ENCODE measurements at places on chromosomes 3 and 15. TPM values are rescaled to one million over a fixed set of nuclear protein-coding genes. Genes with fewer than 3 reads are reported as not detected.

DNA sequence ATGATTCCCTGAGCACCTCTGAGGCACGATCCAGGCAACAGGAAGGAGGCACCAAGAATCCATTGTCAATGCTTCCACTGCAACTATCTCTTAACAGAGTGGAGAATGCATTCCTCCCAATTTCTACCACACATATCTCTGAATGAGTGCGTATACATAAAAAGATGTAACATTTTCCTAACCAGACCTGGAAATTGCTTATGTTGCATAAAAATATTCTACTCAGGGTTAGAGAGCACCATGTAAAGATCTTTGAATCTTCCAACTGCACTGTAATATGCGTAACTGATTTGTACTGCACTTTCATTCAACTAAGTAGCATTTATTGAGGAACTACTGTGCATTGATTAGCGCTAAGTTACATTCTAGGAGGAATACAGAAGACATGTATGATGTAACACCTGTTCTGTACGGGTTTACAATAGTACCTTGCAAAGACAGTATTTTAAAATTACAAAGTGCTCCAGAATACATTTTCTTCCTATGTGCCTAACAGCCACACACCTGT lies 237.8 kb downstream of the EBLN2 start:
- H3K27me3 ChIP-seq, result peaks cover 16% of the 10 kb centered on the region
- no peak for DNase-seq
- H3K4me3 ChIP-seq, result no peak overlapping the region

DNA sequence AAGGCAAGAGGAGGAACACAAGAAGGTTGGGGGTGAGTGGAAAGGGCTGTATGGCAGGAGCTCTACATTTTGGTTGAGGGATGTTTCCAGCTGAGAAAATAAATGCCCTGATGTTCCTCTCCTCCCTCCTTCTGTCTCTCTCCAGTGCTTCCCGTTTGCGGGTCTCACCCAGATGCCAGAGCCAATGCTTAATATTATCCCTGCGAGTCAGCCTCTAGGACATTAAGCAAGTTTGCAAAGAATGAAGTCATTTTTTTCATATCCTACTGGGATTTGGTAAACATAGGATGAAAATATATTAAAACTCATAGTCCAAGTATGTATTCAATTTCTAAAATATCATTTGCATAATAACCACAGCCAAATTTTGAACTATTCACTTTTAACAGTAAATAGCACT lies 295.9 kb downstream of the CADM2 start:
- H3K27ac ChIP-seq, result no peak overlapping the region
- H3K4me3 ChIP-seq, result no peak overlapping the region
- no peaks in the 10 kb centered on the region for H3K36me3 ChIP-seq
- H3K27me3 ChIP-seq, result no peaks in the 10 kb centered on the region
- peaks cover 5% of the 10 kb centered on the region for H3K4me1 ChIP-seq
- no peak for DNase-seq

Gene UBR1
- total RNA-seq, result 38.1 TPM

GRCh38 chr3:42308651-42309050 lies 42.7 kb upstream of the CCK start:
- H3K36me3 ChIP-seq, result no peaks in the 10 kb centered on the region
- DNase-seq, result no peak
- no peaks in the 10 kb centered on the region for H3K4me1 ChIP-seq
- no peak overlapping the region for H3K27ac ChIP-seq

GRCh38 chr3:40584625-40585189 lies 59.9 kb downstream of the ZNF621 start:
- peaks cover 46% of the 10 kb centered on the region for H3K27me3 ChIP-seq
- DNase-seq, result peak; percentile 87
- H3K4me1 ChIP-seq, result peaks cover 13% of the 10 kb centered on the region
- H3K27ac ChIP-seq, result no peak overlapping the region
- H3K36me3 ChIP-seq, result no peaks in the 10 kb centered on the region

- H3K4me3 ChIP-seq, result no peak overlapping the region
- no peak overlapping the region for H3K27ac ChIP-seq
- H3K27me3 ChIP-seq, result peaks cover 5% of the 10 kb centered on the region
- no peak for DNase-seq
- peaks cover 2% of the 10 kb centered on the region for H3K4me1 ChIP-seq
Measured at GRCh38 chr3:31077021-31077601, 182.7 kb upstream of the GADL1 start.

DNA sequence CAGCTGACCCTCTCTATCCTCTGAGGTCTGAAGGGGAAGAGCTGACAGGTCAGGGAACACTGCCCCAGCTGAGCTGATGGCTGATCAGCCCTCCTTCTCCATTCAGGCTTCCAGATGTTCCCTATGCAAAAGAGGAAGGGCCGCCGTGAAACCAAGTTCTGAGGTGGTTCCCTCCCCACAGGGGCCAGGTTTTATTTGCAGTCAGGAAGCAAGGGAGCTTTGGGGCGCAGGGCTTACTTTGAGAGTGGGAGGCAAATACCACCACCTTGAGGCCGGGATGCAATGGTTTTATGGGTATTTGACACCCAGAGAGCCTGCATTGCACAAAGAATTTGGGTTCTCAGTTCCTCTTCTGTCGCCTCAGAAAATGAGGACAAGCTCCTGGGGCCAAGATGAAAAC lies 186.9 kb downstream of the ARRDC4 start:
- H3K4me1 ChIP-seq, result no peaks in the 10 kb centered on the region
- H3K27ac ChIP-seq, result no peak overlapping the region
- DNase-seq, result no peak
- no peaks in the 10 kb centered on the region for H3K36me3 ChIP-seq
- H3K4me3 ChIP-seq, result no peak overlapping the region

DNA sequence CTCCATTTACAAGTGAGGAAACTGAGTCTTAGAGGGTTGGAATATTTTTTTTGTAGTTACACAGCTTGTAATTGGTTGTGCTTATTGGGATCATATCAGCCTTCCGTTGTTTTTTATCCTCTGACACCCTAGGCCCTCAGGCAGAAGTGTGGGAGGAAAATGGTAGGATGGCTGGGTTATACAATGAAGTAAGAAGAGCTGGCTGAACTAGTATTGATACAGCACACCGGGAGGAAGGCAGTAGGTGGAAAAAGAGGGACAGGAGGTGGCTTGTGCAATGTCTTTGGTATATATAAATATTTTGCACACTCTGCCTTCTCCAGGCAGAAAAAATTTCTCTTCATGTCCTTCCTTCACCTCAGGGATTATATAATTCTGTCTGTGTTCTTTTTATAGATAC lies 214.3 kb upstream of the SGO1 start:
- peaks cover 5% of the 10 kb centered on the region for H3K4me1 ChIP-seq
- H3K27me3 ChIP-seq, result peaks cover 6% of the 10 kb centered on the region
- no peak overlapping the region for H3K27ac ChIP-seq
- DNase-seq, result no peak
- H3K4me3 ChIP-seq, result no peak overlapping the region

- peaks cover 14% of the 10 kb centered on the region for H3K36me3 ChIP-seq
- no peak overlapping the region for H3K4me3 ChIP-seq
- H3K27me3 ChIP-seq, result no peaks in the 10 kb centered on the region
- DNase-seq, result no peak
- no peak overlapping the region for H3K27ac ChIP-seq
Measured at GRCh38 chr3:64195789-64196188, 29.5 kb downstream of the PRICKLE2 start.

GRCh38 chr15:57640930-57641682 lies 49.4 kb downstream of the MYZAP start:
- DNase-seq, result no peak
- peaks cover 3% of the 10 kb centered on the region for H3K4me1 ChIP-seq
- no peaks in the 10 kb centered on the region for H3K27me3 ChIP-seq
- peaks cover 25% of the 10 kb centered on the region for H3K36me3 ChIP-seq

DNA sequence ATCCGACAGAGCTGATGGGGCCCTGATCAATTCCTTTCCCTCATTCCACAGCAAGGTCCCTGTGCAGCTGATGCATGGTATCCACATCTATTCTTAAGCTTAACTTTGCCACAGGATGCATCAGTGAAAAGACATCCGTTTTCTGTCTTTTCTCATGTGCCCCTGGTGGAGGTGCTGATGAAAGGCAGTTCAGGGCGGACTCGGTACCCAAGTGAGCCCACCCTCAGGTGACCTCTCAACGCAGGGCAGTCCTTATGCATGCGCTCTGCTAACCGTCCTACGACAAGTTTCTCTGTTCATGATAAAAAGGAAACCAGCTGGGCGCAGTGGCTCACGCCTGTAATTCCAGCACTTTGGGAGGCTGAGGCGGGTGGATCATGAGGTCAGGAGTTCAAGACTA lies 251.4 kb downstream of the ADAMTS17 start:
- peaks cover 2% of the 10 kb centered on the region for H3K4me1 ChIP-seq
- no peak overlapping the region for H3K4me3 ChIP-seq

- H3K4me3 ChIP-seq, result no peak overlapping the region
- H3K4me1 ChIP-seq, result peaks cover 15% of the 10 kb centered on the region
- H3K36me3 ChIP-seq, result no peaks in the 10 kb centered on the region
- H3K27me3 ChIP-seq, result no peaks in the 10 kb centered on the region
- DNase-seq, result no peak
Measured at GRCh38 chr3:2158828-2159227, 60.2 kb downstream of the CNTN4 start.

DNA sequence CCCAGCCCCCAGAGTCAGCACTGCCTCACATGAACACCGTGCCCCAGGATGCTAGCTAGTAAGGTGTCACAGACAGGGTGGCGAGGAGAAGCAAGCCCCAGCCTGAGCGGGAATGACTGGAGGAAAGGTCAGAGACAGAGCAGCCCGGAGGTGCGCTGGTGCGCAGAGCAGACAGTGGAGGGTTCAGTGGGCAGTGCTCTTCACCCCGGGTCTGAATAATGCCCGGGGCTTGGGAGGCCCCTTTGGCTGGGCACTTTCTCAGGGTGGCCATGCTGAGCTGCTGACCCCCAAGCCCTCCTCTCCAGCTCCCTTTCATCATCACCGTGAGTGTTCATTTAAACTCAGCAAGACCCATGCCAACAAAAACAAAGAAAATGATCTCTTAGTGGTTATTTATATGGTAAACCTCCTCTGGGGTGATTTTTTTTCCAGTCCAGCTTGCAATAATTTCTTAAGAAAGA lies 110.8 kb downstream of the VGLL4 start:
- H3K4me1 ChIP-seq, result peaks cover 11% of the 10 kb centered on the region
- no peak for DNase-seq
- no peak overlapping the region for H3K27ac ChIP-seq
- H3K27me3 ChIP-seq, result no peaks in the 10 kb centered on the region

Gene ZNF717
- 16.3 TPM for total RNA-seq

GRCh38 chr3:99751649-99752048 lies 66.0 kb upstream of the CMSS1 start:
- H3K4me1 ChIP-seq, result no peaks in the 10 kb centered on the region
- no peaks in the 10 kb centered on the region for H3K36me3 ChIP-seq
- DNase-seq, result no peak
- no peak overlapping the region for H3K4me3 ChIP-seq

DNA sequence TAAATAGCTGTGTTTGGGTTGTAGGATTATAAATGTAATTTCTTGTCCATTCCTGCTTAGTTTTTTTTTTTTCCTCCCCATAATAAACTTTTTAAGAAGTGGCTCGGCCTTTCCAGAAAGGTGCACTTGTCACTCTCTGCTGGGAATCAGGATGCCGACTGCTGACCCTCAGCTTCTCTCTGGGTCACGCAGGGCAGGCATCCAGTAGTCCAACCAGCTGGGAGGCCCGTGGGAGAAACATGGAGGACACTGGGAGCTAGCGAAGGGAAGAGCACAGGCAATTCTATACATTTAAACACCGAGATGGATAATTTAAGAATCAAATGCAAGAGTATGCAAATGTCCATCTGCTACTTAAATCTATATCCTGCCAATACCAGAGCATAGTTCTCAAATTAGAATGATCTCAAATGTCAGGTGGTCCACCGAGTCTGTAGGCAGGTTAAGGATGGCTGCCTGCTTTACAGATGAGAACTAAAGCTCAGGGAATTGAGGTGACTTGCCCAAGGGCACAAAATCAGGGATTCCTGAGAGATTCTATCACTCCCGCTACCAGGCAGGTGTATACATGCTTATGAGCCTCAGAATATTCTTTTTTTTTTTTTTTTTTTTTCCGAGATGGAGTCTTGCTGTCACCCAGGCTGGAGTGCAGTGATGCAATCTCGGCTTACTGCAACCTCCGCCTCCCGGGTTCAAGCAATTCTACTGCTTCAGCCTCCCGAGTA lies 64.5 kb downstream of the DAPK2 start:
- no peak overlapping the region for H3K27ac ChIP-seq
- H3K4me3 ChIP-seq, result no peak overlapping the region
- DNase-seq, result no peak
- no peaks in the 10 kb centered on the region for H3K27me3 ChIP-seq
- no peaks in the 10 kb centered on the region for H3K4me1 ChIP-seq
- H3K36me3 ChIP-seq, result no peaks in the 10 kb centered on the region

Gene EXD1
- not detected for total RNA-seq

GRCh38 chr3:14902719-14903118 lies 44.7 kb upstream of the NR2C2 start:
- peaks cover 5% of the 10 kb centered on the region for H3K4me1 ChIP-seq
- no peak overlapping the region for H3K27ac ChIP-seq
- peaks cover 18% of the 10 kb centered on the region for H3K27me3 ChIP-seq
- H3K4me3 ChIP-seq, result no peak overlapping the region

- no peaks in the 10 kb centered on the region for H3K27me3 ChIP-seq
- no peak for DNase-seq
- no peak overlapping the region for H3K27ac ChIP-seq
Measured at GRCh38 chr3:128289534-128289933, 136.3 kb downstream of the EEFSEC start.

Gene U2SURP
- total RNA-seq, result 143 TPM

Gene INKA1
- total RNA-seq, result not detected

Gene SLC27A2
- total RNA-seq, result 10.6 TPM

Gene TNNC1
- total RNA-seq, result 3.6 TPM

DNA sequence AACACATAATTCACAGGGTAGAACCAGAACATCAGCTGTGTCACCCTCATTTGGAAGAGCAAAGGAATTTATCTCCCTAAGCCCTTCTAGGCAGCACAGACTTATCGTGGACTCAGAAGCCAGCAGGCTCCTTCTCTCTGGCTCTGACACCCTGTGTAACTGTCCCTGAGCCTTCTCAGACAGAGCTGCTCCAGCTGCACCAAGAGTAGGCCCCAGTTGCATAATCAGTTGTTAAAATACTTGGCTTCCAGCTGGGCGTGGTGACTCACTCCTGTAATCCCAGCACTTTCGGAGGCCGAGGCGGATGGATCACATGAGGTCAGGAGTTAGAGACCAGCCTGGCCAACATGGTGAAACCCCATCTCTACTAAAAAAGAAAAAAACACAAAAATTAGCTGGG lies 49.4 kb upstream of the ACVR2B start:
- no peak for DNase-seq
- H3K36me3 ChIP-seq, result peaks cover 12% of the 10 kb centered on the region
- H3K4me1 ChIP-seq, result no peaks in the 10 kb centered on the region

Gene KCNH8
- total RNA-seq, result 10.0 TPM

Measured in progenitor cell of endocrine pancreas (in vitro differentiated cells).